ENCODE measurements at places on chromosomes 2 and 18.

GRCh38 chr2:137802038-137802437, 162.2 kb upstream of the HNMT start:
- no peak for DNase-seq

- no peak for DNase-seq
Measured at GRCh38 chr2:60318544-60318943, 234.9 kb downstream of the BCL11A start.

DNA sequence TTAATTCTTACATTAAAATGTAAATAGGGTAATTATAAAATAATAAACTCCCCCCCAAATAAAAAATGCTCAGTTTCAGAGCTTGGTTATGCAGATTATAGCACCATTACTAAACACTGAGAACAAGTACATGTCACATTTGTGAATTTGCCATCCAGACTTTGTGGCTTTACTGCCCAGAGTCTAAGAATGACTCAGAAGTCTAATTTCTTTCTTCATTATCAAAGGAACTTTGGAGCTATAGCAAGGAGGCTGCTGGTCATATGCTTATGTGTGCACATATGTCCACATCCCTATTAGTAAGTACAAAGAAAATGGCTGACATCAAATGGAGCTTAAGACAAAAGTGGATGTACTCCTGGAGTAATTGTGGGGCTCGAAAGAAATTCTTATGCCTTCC, 248.5 kb upstream of the SESTD1 start:
- no peak for DNase-seq

DNA sequence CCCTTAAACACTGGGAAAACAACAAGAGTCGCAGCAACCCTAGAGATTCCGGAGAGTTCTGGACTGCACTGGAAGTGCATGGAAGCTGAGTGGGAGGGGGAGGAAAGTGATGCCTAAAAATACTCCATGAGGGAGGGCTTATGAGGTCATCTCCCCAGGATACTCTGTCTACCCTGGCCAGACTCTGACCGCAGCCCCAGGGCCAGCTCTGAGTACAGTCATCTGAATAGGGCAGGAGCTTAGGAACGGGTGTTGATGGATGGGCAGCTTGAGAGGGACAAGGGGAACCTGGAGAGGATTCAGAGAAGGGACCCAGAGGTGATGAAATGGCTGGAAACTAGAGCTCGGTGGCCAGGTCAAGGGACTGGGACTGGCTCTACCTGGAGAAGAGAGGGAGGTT, 79.3 kb upstream of the IGFBP5 start:
- DNase-seq: no peak

Measured in stimulated activated CD4-positive, alpha-beta T cell treated with anti-CD3 and anti-CD28 coated beads, Interleukin-1b, Interleukin-23, amount 100 ng/mL, for 1 hour (primary cell).